Kidney capillary endothelial cell (primary cell): ENCODE measurements at places on chromosomes 16 and 17.

DNA sequence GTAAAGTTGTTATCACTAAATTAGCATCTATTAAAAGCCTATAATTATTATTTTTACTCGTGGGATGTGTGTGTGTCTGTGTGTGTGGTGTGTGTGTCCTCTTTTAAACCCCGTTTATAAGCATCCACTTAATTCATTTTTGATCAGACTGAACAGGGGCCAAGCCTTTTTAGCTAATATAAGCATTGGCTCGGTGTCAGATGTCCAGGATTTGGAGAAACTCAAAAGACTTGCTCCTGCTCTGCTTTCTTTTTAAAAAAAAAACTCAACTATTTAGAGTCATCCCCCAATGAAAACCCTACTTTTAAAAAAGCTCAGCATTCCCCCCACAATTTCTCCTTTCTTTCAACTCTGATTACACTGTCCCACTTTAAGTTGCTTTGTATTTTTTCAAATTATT, 459.3 kb upstream of the MAF start:
- no peak for DNase-seq

GRCh38 chr16:51150888-51151320, at the start of gene SALL1:
Gene SALL1 (minus strand): TSS chr16:51151270. CDS start chr16:51151241, 29 bp downstream.
- no peak for DNase-seq

DNA sequence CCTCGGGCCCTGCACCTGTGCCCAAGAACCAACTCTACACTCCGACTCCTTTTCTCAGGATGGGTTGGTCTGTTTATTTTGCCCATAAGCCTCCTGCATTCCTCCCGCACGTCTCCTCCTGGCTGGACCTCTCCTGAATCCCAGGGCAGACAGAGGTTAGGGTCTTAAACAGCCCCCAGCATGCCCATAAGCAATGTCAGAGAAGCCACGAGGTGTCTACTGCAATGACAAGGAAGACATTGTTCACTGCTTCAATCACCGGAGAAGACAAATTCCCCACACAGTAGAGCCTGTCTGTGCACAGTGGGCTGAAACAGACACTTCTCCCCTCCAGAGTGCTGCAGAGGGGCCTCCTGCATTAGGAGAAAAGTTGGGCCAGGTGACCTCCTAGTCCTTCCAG, 230.6 kb upstream of the RPL38 start:
- DNase-seq, result no peak

- DNase-seq, result no peak
Measured at GRCh38 chr16:55393991-55394390, 70.0 kb downstream of the IRX6 start.

- DNase-seq, result no peak
Measured at GRCh38 chr16:25832291-25832690, 140.5 kb downstream of the HS3ST4 start.

- peak; percentile 83 for DNase-seq
Measured at GRCh38 chr16:85563515-85564276, 49.4 kb upstream of the GSE1 start.

- no peak for DNase-seq
Measured at GRCh38 chr16:12239226-12239625, 262.7 kb downstream of the SNX29 start.

- DNase-seq, result peak; percentile 29
Measured at GRCh38 chr17:44911133-44912001, 3.9 kb downstream of the GFAP start.

DNA sequence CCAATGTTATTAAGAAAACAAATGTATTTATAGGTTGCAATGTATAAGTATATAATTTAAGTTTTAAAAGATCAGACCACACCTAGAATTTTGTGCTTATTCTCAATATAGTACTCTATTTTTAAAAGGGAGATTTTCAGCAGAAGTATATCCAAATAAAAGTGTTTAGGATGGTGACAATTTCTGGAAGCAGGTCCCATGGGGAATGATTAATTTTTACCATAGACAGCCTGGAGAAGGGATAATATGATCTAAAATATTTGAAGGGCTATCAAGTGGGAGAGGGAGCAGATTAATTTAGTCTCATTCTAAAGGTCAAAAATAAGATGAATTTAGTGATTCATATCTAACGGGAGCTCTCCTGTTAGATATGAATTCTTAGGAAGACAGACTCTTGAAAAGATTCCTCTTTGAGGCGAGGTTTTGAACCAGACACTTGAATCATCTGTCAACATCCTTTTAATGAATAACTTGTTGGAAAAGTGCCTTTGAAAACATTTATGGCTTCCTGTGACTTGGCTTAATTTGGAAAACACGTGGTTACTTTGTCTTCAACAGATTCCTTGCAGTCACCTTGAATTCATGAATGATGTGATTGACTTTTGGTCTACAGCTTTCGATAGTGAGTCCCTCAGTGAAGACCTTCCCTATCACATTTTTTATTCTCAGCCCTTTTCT, 29.3 kb upstream of the SMIM36 start:
- DNase-seq, result no peak

- DNase-seq, result no peak
Measured at GRCh38 chr16:87658564-87659225, 56.4 kb downstream of the JPH3 start.

DNA sequence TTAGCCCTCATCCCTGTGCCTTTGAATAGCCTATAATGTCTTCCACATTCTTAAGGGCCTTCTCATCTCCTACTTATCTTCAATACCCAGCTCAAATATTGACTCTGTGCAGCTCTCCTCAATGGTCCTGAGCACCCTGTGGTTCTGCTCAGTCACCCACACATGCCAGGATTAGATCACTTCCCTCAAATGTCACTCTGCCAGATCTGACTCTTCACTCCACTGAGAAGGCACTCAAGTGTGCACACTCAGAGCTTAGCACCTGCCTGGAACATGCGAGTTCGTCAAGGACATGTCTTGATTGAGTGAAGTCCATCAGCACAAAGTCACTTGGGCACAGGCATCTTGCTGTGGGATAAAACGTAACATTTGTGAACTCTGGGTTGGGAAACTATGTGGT, 404.8 kb downstream of the CDH13 start:
- no peak for DNase-seq

DNA sequence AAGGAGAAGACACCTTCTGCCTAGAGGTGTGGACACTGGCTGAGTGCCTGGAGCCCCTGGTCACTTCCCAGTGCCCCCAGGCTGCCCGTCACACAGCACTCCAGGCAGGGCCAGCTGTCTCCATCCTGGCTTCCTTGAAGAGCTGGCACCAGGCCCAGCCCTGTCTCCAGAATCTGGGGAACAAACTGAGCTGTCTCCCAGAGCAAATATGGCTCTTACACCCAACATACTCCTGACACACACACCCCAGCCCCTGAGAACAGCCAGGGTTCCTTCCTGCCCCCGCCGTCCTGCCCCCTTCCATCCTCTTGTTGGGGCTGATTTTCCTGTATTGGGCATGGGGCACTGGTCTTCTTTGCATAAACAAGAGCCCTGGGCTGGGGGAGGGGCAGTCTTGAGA, 9.1 kb downstream of the NHERF1 start:
- DNase-seq, result no peak

DNA sequence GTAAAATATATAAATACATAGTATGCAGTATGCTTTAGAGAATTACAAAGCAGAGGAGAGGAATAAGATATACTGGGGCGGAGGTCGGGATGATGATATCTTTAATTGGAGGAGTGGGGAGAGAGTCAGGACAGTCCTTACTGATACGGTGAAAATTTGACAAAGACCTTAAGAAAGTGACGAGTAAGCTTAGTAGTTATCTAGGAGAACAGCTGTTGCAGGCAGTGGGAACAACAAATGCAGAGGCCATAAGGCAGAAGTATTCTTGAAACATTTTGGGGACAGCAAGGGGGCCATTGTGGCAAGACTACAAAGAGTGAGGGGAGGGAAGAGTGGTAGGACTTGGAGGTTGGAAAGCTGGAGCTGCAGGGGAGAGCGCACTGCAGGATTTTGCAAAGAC, 22.3 kb upstream of the CDC6 start:
- DNase-seq, result no peak

- no peak for DNase-seq
Measured at GRCh38 chr16:57665541-57665940, 2.6 kb upstream of the ADGRG3 start.

GRCh38 chr17:7932949-7933348, 943 bp downstream of the CNTROB start:
- DNase-seq, result peak; percentile 49

DNA sequence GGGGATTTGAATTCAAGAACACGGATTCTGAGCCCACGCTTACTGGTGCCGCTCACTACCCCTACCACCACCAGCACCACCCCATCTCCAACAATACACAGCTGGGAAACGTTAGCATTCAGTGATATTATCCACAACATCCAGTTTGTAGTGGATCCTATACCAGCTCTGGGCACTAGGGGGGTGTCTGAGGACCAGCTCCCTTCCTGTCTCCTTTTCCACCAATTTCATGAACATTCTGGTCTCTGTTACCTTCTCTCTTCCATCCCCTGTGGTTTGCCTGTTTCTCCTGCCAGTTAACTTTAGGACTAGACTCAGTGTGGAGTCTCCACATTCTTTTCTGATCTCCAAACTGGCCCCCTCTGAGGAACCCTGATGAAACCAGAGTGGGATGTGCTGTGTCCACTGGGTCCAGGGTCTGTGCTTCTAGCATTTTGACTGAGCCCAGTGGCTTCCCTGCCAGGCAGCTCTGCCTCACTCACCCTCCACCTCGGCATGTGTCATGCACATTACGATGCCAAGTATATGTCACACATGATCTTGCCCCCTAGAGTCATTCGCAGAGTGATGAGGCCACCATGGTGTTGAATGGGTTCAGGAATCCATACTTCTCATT, 187.0 kb upstream of the CDH13 start:
- DNase-seq, result peak; percentile 1

DNA sequence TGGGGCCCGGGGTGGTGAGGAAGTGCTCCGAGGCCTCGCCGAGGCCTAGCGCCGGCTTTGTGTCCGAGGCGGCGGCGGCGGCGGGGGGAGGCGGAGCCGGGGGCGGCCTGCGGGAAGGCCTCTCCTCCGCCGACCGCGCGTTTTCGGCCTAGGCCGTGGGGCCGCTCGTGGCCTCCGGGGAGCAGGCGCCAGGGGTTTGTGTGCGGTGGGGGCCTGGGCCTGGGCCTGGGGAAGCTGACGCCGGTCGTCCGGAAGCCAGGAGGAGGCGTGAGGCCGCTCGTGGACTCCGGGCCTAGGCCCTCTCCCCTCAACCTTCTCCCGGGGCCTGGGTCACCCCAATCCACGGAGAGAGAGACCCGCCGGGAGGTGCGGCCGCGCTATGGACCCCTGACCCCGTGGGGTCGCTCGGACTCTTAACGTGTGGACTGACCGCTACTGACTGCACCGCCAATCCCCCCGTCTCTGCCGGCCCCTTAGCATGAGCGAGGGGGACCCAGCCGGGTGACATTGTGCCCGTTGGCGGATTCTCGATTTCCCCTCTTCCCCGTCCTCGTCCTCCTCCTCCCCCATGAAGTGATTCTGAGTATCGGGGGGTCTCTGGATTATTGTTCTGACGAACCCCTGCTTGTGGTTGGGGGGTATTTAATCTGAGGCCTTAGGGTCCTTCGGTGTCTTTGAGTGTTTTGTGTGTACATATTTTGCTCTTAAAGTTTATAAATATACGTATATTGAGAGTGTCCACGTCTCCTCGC, 660 bp downstream of the RBBP6 start:
- DNase-seq, result peak; percentile 27

- no peak for DNase-seq
Measured at GRCh38 chr16:7303052-7303610, 29.5 kb upstream of the RBFOX1 start.

DNA sequence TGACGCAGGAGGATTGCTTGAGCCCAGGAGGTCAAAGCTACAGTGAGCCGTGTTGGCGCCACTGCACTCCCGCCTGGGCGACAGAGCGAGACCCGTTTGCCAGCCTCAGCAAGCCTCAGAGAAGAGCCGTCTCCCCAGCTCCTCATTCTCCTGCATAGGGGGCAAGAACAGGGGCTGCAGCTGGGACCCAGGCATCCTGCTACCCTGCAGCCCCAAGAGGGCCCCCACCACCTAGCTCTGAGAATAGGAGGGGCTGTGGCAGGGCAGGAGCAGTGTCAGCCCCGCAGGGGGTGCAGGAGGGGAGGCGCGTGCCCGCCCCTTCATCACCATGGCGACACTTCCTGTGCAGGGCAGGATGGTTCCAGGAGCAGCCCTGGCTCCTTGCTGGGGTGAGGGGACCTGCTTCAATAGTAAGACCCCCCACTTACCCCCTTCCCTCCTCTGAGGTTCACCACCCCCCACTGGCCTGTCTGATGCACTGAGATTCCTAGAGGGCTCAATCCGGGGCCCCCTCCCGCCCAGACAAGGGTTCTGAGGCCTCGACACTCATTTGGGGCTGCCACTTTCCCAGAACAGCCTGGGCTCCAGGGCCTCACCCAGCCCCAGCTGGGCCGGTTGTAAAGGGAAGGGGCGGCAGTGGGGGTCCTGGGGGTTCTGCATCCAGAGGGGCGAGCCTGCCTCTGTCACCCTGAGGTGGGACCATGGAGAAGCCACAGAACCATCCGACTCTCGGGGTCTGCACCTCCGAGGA, 20.2 kb downstream of the VASN start:
- no peak for DNase-seq

DNA sequence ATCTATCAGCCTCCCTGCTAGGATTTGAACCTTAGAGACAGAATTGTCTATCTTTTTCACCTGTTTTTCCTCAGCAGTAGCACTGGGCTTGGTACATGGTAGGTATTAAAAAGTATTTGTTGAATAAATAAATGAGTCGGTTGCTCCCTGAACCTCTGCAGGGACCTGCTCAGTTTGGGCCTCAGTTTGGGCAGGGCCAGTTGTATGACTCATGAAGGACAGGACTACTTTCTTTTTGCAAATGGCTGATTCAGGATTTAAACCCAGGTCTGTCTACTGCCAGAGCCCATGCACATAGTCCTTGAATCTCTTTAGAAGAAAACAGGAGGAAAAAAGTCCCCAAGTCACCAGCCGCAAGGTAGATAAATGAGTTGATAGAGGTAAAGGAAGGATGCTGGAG, 3.1 kb downstream of the MMP2 start:
- DNase-seq, result no peak

DNA sequence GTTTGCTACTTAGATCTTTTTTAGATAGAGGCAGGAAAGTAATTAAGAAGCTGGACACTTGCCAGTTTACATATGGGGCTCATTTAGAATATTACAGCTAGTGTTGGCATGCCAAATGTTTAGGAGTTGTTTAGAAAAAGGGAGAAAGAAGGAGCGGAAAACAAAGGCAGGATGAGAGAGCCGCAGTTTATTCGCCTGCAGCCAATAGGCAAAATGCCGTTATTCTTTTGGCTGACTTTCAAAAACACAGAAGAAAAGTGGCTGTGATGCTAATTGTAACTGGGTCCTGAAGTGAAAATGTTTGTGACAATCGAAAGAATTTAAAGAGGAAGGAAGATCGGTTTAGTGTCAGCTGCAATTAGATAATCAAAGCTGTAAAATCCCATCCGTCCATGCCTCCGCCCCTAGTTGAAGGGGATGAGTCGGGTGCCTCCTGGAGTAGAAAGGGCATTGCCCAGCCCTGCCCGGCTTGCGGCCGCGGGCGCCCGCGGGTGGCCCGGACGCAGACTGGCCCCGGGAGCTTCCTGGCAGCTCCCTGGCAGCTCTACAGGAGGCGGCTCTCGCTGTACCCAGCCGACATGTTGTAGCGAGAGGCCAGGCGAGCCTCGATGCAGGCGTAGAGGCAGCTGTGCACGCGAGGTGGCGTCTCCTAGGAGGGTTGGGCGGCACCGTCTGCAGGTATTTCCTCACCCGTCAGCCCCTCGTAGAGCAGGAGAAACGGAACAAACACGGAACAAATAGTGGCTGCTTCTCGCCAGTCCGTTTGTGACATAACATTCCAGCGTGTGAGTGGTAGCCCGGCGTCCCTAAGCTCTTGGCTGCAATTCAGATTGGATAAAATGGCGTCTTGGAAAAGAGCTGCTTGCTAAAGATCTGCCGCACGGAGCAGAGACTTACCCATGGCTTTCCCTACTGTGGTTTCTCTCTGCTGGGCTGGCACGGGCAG, 82.2 kb downstream of the TNRC6C start:
- DNase-seq, result peak; percentile 53

- DNase-seq, result no peak
Measured at GRCh38 chr17:80755650-80756405, 211.2 kb downstream of the RPTOR start.
